ENCODE measurements at places on chromosomes 2 and 18.

DNA sequence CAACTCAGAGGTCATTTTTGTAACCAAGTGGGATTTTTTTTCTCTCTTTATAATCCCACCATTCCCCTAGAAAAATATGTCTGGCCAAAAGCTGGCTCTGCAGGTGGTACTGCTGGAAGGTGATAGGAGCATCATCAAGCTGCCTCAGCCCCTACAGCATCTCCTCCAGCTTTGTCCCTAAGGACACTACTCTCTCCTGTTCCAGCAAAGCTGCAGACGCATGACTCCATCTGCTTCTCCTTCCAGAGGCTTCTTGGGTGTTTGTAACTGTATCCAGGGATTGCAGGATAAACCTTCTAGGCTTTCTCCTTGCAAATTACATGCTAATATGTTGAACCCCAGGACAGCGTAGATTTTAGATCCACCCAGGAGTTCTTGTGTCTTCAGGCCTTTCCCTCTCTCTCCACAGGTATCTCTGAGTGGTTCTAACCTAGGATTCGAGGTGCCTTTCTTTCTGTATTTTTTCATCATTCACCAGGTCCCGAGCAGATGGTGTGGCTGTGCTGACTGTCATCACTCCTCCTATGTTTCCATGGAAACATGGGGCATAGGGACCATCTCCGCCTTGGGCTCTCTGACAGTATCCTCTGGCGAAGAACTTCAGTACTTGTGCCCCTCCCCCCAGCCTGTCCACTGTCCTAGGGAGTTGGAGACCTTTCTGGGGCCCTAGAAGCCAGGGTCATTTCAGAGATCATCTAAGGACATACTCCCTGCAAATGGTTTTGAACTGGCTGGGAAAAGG lies 34.3 kb downstream of the AFF3 start:
- no peak for DNase-seq

- DNase-seq = no peak
Measured at GRCh38 chr18:24649571-24649970, 189.1 kb downstream of the HRH4 start.

DNA sequence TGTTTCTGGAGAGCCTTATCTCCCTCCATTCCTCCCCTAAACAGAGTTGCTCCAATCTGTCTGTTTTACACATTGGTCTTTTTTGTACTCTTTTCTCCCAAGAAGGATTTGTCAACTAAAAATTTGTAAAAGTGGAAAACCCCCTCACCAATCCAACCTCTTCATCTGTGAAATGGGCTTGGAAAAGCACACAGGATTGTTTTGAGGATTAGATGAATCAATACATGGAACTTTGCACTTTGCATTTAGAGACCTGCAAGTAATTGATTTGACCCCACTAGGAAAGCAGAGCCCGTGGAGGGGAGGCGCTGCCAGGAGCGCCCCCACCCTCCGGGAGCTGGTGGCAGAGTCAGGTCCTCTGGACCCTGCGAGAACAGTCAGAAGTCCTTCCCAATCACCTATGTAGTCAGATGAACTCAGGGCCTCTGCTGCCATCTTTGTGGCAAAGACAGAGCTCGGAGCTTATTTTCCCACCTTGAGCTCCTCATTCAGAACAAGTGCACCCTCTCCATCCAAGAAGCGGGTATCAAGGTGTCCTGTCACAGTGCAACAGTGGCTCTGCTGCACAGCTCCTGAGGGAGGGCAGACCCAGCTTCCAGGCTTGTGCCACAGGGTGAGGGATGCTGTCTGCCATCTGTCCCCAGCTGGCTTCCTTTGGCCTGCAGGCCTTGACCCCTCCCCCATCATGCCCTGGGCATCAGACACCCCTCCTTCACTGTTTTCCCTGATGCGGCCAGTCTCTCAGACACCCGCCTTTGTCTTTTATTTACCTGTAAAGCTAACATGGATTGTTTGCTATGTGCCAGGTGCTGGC lies 1.7 kb upstream of the TMEM185B start:
- DNase-seq = no peak

GRCh38 chr18:77098538-77099174 lies 33.9 kb downstream of the MBP start:
- DNase-seq = no peak

DNA sequence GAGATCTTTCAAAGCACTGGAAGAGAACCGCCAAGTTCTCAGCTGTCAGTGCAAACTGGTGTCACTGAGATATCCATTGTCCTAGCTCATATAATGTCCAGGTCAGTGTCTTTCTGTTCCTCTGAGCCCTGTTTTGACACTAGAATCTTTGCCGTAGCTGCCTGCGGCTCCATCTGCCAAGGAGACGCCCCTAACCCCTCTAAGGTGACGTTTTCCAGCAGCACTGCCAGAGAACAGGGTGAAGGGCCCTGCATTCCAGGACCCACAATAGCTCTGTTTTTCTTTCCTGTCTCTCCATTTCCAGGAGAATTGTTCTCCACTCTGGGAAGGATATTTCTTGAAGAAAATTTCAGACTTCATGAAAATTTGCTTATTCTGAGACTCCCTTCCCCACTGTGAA lies 181.7 kb upstream of the SLC39A10 start:
- no peak for DNase-seq

GRCh38 chr2:144849612-144850011 lies 329.7 kb upstream of the ZEB2 start:
- no peak for DNase-seq

DNA sequence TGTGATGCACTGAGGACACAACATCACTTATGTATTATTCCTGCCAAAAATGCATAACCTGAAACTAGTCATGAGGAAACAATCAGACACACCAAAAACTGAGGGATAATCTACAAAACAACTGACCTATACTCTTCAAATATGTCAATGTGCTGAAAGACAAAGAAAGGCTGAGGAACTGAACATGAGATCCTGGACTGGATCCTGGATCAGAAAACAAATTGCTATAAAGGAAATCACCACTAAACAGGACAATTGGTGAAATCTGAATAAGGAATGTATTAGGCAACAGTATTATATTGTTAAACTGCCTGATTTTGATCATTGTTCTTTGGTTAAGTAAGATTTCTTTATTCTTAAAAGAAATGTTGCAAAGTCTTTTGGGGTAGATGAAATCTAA lies 28.8 kb downstream of the CUL3 start:
- no peak for DNase-seq

- DNase-seq = no peak
Measured at GRCh38 chr18:27608742-27609141, 423.6 kb upstream of the CHST9 start.

GRCh38 chr2:74824679-74825078 lies 9.2 kb upstream of the HK2 start:
- no peak for DNase-seq

DNA sequence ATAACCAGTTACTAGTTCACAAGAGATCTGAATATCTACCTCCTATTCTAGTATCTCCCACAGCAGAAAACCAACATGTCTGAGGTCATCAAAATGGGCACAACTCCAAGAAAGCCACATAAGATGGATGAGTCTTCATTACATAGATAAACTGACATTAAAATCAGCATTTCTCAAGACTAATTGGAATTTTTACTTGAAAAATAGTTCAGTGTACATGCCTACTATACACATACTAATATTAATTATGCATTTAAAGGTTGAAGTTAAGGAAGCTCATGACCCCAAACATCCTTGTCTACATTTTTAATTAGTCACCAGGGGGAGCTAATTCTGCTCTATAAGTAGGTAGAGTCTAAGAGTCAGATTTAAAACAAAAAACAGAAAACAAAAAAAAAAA lies 41.9 kb downstream of the ZNF521 start:
- no peak for DNase-seq

DNA sequence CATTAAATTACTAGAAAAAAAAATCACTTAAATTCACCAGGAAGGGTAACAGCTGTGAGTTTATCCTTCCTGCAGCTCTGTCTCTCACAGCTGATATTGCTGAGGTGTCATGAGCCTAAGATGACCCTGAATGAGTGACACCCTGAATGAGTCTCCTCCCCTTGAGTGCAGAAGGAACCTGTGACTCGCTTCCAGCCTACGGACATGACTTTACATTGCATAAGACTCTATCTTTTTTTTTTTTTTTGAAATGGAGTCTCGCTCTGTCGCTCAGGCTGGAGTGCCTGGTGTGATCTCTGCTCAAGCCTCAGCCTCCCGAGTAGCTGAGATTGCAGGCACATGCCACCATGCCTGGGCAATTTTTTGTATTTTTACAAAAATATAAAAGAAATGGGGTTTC lies 14.1 kb downstream of the MRO start:
- DNase-seq = no peak

GRCh38 chr2:49971453-49971852 lies 817.1 kb upstream of the FSHR start:
- DNase-seq = no peak

GRCh38 chr2:177572236-177572671 lies 179.7 kb downstream of the AGPS start:
- no peak for DNase-seq

DNA sequence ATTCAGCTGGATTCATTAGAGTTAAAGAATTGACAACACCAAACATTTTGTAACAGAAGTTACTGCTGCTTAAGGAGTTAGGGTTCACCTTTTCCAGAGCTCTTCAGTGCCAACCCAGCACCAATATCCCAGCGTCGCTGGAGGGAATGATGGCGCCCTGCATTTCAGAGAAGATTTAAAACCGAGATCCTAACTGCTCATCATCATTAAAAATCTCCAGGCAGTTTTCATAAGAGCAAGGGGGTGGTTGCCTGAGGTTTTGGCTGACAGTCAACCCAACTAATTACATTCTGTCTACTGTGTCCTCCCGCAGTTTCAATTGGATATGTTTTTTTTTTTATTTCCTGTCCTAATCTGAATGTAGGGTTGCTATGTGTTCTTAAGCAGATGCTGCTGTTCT lies 509.6 kb upstream of the TCF4 start:
- DNase-seq = no peak

DNA sequence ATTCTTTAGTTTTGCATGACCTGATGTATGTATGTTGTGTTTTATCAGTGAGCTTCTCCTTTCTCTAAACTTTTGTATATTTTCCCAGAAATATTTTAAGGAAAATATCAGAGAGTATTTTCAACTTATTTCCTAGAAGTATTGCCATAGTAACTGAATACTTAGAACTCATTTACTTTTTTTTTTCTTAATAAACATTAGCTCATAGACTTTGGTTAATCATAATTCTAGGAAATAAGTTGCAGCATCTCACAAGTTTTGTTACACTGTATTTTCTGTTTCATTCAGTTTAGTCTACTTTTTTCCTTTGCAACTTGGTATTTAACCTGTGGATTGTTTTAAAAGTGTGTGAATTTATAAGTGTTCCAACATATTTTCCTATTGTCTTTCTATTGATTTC lies 27.5 kb downstream of the SMCHD1 start:
- DNase-seq = no peak

- DNase-seq = no peak
Measured at GRCh38 chr2:159126432-159127022, 158.1 kb downstream of the TANC1 start.

- DNase-seq = no peak
Measured at GRCh38 chr2:199862788-199863187, 11.8 kb upstream of the FTCDNL1 start.

DNA sequence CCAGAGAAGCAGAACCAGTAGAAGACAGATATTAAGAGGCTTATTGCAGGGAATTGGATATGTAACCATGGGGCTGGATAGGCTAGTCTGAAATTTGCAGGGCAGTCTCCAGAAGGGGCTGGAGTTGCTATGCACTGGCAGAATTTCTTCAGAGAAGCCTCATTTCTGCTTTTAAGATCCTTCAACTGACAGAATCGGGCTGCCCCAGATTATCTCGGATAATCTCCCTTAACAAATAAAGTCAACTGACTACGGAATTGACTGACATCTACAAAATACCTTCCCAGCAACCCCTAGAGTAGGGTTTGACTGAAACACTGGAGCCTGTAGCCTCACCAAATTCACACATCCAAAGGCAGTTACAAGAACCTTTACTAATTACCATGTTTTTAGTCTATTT lies 136.4 kb downstream of the SOCS6 start:
- DNase-seq = no peak

DNA sequence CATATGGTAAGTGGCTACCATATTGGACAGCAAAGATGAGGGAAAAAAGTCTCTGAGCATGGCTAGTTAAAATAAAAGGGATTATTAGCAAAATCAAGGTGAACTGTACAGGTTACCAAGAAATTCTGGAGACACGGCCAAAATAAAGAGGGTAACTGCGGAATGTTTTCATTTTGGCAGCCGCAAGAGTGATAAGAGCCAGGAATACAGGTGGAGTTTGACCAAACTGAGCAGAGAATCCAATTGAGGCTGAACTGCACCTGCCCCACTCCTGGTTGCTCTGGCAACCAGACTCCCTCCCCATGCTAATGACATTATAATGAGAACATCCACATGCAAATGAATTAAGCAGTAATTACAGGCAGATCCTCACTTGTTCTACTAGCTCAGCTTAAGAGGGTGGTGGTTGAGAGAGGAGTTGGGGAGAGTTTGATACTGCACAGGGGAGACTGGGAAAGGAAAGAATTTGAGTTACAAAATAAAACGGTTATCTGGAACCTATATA lies 18.8 kb upstream of the EPHA4 start:
- DNase-seq = no peak

DNA sequence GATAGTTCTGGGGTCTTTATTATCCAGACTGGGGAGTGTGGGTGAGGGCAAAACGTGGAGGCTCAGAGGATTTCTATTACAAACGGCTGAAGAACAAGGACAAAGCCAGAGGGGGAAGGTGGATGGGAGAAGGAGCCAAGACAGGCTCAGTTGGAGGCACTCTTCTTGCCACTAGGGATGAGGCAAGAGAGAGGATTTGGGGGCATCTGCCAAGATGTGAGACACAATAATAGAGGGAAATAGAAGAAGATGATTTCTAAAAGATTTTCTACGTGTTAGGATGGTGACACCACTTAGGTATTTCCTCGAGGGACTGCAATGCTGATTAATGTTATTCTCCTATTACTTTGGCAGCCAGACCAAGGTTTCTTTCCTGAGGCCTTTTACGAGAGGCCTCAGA lies 71.8 kb downstream of the APOB start:
- DNase-seq = no peak

DNA sequence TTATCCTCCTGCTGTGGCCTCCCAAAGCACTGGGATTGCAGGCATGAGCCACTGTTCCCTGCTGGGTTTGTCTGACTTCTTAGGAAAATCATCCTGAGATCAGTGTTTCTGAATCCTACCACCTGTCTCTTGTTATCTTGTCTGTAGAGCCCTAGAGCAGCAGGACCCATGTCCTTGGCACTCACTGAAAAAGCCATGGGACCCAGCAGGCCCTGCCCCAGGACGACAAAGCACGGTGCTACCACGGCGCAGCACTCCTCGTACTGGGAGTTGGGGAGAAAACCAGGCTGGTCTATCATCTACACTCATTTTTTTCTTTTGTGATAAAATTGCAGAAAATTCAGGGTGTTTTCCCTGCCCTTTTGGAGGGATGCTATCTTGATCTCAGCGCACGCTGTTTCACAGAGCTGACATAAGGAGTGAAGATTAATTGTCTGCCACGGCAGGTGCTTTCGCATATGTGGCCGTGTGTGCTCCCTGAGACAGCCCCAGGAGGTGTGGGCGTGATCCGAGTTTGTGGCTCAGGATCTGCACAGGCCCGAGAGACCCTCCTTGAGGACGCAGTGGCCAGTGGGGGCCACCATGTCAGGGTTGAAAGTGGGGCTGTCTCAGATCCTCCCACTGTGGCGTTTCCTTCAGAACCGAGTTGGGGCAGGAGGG lies 179.1 kb downstream of the LDLRAD4 start:
- DNase-seq = no peak

Data from SW480 (cell line).